Retinal pigment epithelial cell (primary cell): ENCODE measurements at places on chromosomes 2 and 18.

- DNase-seq: peak; percentile 90
Measured at GRCh38 chr2:119491776-119492525, 32.3 kb downstream of the SCTR start.

GRCh38 chr2:236576087-236576486 lies 6.5 kb downstream of the ACKR3 start:
- no peak for DNase-seq

- no peak for DNase-seq
Measured at GRCh38 chr2:100857915-100858314, 38.0 kb downstream of the NPAS2 start.

GRCh38 chr18:42736074-42736473 lies 379.4 kb downstream of the RIT2 start:
- no peak for DNase-seq

DNA sequence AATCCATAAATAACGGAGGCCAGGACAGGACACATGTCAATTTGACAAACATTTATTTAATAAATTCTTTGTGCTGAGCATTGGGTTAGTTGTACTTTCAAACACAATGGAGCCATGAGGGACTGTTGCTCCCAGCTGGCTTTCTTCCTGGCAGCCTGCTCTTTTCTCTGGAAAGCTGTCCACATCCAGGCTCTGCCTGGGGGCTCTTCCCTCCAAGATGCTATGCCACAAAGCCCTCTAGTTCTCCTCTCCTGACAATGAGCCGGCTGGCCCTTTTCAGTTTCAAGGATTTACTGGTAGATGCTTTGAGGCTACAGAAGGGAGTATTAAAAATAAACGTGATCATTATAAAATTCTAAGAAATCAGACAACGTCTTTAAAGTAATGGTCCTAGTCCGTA lies 44.1 kb upstream of the SLC14A2 start:
- no peak for DNase-seq

DNA sequence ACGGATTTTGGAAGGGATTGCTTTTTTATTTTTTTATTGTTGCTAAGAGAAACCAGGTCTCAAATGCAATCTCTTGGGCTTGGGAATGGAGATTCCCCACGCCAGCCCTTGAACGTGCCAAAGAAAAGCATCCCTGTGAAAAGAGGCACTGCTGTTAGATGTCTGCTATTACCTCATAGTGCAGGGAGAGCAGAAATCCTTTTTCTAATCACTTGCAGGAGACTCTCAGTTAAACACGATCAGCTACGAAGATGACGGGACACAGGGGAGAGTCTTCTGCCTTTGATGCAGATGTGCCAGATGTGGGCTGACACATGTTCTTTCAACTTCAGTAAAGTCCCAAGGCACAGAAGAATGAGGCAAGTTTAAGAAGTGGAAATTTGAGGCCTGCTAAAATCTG lies 381.6 kb upstream of the TRIB2 start:
- no peak for DNase-seq

DNA sequence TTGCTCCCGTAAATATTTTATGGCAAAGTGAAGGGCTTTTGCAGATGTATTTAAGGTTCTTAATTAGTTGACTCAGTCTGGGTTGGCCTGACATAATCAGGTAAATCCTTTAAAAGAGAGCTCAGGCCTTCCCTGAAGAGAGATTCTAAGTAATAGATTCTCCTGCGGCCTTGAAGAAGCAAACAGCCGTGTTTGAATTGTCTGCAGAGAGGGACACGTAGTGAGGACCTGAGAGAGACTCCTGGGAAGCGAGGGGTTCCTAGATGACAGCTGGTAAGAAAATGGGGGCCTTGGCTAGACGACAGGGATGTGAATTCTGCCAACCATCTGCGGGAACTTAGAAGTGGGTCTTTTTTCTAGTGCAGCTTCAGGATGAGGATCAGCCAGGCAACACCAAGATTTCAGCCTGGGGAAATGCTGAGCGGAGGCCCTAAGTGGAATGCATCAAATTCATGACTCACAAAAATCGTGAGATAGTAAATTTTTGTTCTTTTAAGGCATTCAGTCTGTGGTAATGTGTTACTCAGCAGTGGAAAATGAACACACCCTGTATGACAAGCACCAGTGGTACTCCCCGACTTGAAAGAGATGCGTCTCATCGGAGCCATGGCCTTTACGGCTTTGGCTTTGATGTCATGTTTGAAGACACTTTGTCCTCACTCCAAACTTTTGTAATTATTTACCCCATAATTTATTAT lies 62.1 kb upstream of the SMIM21 start:
- peak; percentile 49 for DNase-seq

DNA sequence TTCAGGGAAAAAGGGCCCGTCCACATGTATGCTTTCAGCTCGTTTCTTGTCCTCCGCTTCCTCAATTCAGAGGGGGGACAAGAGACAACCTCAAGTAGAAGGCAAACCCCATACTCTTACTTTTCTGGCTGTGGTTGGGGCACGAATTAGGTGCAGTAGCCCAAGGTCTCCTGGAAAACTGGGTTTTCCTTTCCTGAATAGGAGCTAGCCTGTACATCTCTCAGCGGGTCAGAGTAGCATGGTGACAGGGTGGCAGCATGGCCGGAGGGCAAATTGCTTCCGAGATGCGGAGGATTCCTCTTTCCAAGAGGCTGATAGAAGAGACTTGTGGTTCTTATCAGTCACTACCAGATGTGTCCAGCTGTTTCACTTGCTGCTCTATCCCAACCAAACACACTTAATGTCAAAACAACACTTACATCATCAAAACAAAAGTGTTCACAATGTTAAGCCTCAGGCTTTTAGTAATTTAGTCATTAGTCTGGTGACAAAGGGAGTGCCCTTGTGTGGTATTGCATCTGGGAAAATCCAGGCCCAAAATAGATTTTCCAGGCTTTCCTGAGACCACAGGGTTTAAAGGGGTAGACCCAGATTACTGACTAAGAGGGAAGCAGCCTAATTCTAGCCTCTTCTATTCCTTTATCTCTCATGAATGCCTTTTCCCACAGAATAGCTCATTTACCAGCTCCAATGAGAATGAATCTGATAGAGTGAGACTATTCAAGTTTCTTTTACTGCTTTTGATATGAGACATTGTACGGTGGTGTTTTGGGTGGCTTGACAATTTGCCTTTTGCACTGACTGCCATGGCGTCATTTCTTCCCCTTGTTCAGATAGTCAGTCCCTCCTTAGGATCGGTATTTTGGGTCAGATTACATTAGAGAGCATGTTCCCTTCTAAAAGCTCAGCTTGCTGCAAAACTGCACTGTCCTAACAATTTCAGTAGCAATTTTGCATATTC lies 162.0 kb downstream of the LTBP1 start:
- DNase-seq: no peak

- no peak for DNase-seq
Measured at GRCh38 chr2:545711-546650, 131.2 kb downstream of the TMEM18 start.

GRCh38 chr2:881204-881918 lies 69.3 kb upstream of the SNTG2 start:
- DNase-seq: no peak

DNA sequence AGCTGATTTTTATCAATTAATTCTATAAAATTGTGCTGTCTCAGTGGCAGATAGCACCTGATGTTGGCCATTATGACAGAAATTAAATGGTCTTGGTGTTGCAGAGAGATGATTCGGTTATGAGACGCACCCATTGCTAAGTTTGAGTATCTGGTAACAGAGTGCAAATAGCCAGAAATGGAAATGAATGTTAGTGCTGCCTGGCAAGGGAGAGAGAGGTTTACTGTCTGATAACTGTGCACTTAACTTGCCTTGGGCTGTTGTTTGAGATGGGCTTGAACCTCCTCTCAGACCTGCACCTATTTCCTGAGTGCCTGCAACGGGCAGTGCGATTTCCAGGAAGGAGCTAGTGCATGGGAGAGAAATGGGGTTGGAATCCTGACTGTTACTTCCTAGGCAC lies 11.7 kb downstream of the DPYSL5 start:
- no peak for DNase-seq

GRCh38 chr2:146388757-146389156 lies 1456.1 kb upstream of the ACVR2A start:
- peak; percentile 88 for DNase-seq

DNA sequence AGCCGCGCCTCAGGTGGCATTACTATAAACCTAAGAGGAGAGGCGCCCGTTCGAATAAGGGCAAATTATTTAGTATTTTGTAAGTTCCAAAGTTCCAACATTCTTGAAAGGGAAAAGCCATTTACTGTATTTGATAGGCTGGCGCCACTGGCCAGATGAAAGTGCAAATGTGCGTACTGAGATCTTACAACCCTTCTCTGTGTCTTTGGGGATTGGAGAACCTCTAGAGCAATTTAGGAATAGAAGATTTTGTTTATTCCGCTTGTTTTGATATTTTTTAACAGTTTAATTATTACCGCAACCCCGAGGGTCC lies 467 bp upstream of the WDR35 start:
- DNase-seq: no peak

GRCh38 chr2:105796131-105796638 lies 51.5 kb downstream of the NCK2 start:
- DNase-seq: no peak

GRCh38 chr2:110931648-110932047 lies 189.1 kb upstream of the BCL2L11 start:
- DNase-seq: peak; percentile 39

DNA sequence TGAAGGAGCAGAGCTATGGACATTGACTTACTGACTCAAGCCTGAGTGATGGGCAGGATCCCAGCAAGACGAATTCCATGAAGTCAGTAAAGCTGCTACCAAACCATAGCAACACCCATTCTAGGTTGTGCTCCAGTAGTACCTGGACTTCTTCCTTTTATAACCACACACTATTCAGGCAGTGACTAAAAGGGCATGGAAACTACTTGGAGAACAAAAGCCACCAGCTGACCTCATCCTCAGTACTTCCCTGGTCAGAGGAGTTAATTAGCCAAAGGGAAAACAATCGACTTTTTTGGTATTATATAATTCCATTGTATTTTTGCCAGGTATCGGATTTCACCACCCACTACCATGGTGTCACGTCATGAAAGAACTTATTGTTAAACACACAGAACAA lies 237.1 kb downstream of the TTC32 start:
- DNase-seq: no peak

GRCh38 chr2:226799211-226799975 lies at the start of gene IRS1:
Gene IRS1 (minus strand): TSS chr2:226799820. CDS start chr2:226798738, 1,082 bp downstream.
- peak; percentile 46 for DNase-seq

DNA sequence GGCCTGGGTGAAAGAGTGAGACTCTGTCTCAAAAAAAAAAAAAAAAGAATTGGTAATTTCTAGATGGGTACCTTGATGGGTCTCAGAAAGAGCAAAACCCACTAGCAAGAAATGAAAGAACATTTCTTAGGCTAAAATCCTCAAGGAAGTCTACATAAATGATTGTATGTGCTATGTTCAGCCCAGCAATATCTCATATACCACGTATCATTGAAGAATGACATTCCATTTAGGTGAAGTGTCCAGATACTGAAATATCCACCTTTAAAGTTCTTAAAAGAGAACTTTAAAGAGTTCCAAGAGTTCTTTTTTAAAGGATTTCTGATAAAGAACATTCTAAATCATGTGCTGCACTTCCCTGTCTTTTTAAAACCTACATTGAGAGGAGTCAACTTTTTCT lies 19.2 kb downstream of the NRP2 start:
- DNase-seq: no peak

DNA sequence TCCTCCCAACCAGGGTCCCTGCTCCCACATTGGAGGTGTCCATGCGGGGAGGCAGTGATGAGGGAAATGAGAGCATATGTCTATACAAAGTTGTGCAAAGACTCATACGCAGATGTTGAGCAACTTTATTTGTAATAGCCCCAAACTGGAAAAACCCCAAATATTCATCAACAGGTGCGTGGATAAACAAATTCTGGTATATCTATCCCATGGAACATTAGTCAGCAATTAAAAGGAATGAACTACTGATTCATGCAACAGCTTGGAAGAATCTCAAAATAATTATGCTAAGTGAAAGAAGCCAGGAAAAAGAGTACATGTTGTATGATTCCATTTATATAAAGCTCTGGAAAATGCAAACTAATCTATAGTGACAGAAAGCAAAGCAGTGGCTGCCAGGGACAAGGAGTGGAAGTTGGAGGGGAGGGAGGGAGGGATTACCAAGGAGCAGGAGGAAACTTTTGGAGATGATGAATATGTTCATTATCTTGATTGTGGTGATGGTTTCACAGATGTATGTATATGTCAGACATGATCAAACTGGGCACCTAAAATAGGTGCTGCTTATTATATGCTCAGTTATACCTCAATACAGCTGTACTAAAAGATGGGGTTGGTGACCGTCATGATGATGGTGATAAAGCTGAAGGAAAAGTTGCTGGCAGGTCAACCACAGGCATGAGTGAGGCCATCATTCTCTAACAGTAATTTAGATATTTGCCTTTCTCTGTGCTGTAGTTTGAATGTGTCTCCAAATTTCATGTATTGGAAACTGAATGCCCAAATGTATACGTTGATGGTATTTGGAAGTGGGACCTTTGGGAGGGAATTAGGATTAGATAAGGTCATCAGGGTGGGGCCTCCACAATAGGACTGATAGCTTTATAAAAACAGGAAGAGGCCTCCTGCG lies 270.9 kb downstream of the CYP26B1 start:
- DNase-seq: no peak

DNA sequence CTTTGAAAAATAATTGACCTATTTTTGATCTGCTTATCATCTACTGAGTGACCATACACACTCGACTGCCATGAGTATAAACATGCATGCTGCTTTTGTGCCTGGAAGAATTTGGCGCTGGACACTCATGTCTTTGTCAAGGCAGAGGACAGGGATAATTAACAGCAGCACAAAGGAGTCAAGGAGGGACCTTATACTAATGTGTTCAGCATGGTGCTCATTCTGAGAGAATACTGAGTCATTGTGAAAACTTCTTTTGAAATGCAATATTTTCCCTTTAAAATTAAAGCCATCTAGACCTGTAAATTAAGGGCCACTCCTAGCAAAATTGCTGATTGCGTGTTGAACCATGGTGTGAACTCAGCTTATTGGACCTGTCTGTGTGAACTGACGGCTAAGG lies 116.3 kb downstream of the ZNF532 start:
- DNase-seq: no peak

DNA sequence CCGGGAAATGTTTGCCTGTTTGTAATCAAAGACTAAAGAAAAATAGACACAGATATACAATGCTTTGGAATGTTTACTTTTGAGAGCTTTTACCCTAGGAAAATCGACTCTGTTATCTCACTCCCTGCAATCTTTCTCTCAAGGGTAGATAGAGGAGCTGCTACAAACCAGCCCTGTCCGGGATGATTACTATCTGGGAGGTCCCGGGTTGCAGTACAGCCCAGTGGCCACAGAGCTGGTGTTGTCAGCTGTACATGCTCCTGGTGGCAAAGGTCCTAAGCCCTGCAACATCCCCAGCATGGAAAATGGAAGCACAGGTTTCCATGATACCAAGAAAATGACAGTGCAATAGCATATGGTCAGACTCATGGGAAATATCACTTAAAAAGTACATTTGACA lies 570.5 kb upstream of the SOX11 start:
- no peak for DNase-seq
